Activated CD4-positive, CD25-positive, alpha-beta regulatory T cell treated with anti-CD3 and anti-CD28 coated beads, Interleukin-2, amount 50 U/mL, for 16 hours (primary cell): ENCODE measurements at places on chromosomes 1 and 21.

GRCh38 chr1:119898530-119898929, 2.2 kb upstream of the ADAM30 start:
- no peak for DNase-seq

DNA sequence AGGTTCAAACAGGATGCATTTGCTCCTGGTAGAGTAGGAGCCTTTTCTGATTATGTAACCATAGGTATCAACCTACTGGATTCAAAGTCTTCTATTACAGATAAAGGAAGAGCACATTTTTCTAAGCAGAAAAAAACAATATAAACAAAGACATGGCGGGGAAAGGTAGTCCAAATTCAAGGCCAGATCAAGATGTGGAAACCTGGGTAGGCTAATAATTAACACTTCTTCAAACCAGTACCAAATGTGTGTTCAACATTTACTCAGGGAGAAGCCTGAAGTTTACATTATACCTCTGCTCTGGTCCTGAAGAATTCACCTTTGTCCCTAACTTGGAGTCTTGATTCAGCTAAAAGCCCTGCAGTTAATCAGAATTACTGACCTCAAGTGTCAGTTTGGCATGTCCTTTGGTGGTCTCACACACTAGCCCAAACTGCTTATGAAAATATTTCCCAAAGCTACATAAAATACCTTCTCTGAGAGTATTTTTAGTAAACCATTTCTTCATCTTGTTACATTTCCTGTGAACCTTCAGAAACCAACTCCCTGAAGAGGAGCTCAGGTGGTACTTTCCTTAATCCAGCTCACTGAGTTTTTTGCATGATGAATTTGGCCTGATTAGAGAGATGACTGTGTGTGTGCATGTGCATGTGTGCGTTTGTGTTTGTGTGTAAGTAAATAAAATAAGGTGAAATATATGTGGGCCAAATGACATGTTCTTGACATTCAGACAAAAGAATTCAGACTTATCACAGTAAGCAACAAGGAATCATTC, 70.2 kb downstream of the TOR3A start:
- DNase-seq: no peak

DNA sequence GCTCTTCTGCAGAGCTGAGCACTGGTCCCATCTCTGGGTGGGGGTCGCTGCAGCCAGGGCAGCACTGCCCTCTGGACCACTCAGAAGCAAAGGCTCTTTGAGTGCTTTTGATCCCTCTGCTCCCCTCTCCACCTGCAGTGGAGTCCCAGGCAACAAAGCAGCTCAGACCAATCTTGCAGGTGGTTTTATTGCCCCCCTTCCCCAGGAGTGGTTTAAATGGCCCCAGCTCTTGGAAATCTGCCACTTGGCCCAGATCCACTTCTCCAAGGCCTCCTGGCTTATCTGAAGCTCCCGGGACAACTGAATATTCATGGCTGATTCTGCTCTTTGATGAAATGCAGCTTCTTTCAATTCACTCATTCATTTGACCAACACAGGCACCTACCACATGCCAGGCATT, 2.7 kb downstream of the STUM start:
- DNase-seq: no peak

DNA sequence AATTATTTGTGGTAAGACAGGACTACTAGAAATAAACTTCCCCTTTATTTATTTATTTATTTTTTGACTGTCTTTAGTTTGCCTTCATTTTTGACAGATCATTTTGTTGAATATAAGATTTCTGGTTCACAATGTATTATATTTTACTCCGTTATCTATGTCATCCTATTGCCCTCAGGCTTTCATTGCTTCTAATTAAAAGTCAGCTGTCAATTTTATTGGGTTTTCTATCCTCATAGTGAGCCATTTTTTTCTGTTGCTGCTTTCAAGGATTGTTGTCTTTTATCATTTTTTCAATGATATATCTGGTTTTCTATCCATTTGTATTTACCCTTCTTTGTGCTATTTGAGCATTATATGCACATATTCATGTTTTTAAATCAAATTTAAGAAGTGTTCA, 866.2 kb downstream of the LRRIQ3 start:
- DNase-seq: no peak

- no peak for DNase-seq
Observed at GRCh38 chr21:46284077-46284644, 1.2 kb downstream of the MCM3AP start.

- DNase-seq: no peak
Observed at GRCh38 chr1:42844592-42845140, 1.7 kb upstream of the ZNF691 start.

DNA sequence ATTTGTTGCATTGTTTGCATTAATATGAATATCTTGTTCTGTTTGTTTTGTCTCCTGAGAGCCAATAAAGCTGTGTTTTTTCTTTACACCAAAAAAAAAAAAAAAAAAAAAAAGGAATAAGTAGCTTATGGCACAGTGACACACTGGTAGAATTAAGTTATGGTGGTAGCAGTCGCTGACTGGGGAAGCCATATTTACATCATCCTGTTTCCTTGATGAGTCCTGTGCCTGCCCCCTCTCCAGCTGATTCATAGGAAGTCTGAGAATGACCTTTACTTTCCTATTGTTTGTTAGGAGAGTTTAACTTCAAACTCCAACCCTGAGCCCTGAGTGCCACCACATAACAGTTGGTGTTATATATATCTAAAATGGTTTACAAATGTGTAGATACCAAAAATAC, 62.2 kb downstream of the OBSCN start:
- DNase-seq: no peak
